ENCODE measurements at places on chromosomes 12 and 14.

DNA sequence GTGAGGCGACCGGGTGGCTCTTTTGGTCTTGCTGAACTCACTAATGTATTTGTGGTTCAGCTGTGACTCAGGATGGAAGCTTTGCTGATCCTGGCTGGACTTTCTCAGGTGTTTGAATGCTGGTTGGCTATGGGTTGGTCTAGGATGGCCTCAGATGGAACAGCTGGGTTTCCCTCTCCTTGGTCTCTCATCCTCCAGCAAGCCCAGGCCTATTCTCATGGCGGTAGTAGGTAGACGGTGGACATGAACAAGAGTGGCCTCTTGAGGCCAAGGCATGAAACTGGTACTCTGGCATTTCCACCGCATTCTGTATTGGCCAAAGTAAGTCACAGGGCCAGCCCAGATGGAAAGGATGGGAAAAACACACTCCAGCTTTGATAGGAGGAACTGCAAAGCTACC lies 11.8 kb upstream of the POLR3B start:
- DNase-seq, result no peak

DNA sequence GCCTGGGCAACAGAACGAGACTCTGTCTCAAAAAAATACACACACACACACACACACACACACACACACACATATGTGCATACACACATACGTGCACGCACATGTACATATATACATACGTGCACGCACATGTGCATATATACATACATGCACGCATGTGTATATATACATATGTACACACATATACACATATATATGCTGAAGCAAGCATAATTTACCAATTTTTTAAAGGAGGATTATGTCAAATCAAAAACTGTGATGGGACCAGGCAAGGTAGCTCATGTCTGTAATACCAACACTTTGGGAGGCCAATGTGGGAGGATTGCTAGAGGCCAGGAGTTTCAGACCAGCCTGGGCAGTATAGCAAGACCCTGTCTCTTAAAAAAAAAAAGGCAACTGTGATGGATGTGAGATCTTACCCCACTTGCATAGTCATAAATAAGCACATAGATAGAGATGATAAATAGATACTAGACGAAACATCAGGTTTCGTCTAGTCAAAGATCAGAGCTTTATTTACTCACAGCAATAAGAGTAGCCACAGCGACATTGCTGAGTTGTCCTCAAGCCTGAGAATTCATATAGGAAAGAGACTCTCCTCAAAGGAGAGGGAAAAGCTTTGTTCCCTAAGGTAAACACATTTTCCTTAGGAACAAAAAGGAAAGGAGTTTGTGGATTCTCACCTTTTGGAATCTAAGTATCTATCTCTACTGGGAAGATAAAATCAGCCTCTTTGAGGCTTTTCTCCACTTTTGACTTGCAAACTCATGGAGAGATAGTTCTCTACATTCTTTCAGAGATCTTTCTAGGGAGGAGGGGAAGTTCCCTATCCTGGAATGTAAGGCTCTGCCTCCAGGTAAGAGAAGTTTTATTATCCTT lies 74.7 kb upstream of the AMN1 start:
- no peak for DNase-seq

DNA sequence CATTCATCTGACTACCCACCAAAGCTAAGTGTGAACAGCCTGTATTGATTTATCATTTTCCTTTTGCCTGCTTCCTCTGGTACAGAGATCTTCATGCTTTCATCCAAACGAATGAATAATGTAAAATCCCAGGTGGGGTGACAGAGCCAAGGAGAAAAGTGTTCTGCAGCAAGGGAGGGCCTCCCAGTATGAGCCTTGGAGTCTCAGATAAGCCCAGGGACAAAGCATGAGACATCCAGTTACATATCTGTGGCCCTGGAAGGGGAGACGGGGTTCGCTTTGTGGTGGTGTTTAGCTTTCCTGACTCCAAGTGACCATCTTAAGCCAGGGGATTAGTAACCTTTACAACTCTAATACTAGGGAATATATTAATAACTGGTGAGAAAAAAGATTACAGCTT lies 177.1 kb downstream of the ETV6 start:
- DNase-seq, result no peak

- DNase-seq, result no peak
Measured at GRCh38 chr14:100350986-100351385, 27.8 kb downstream of the SLC25A47 start.

GRCh38 chr12:70847871-70848270 lies 72.7 kb downstream of the PTPRR start:
- no peak for DNase-seq

- no peak for DNase-seq
Measured at GRCh38 chr14:100601914-100602313, 14.7 kb upstream of the BEGAIN start.

DNA sequence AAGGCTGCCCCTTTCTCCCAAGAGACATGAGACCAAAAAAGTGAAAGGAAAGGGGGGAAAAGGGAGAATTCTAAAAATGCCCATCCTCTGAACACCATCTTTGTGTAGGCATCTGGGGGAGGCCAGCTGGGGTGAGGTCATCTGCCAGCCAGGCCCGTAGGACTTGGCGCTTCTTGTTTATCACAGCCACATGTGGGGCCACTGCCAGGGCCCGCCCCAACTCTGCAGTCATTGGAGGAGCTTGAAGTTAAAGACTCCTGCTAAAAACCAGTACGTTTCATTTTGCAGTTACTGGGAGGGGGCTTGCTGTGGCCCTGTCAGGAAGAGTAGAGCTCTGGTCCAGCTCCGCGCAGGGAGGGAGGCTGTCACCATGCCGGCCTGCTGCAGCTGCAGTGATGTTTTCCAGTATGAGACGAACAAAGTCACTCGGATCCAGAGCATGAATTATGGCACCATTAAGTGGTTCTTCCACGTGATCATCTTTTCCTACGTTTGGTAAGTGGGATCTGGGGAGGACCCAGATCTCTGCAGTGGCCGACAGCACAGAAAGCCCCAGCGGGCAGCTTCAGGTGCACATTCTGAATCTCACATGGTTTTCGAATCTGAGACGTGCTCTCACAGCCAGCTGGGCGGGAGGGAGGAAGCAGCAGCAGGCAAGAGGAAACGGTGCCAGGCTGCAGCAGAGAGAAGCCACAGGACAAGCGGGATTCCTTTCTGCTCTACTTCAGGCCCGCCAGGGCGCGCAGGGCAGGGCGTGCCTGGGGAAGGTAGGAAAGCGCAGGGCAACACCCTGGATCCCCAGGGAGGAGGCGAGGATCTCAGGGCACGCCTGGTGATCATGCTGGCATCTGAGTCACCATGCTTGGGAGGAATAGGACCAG lies at the start of gene P2RX7:
TSS of gene P2RX7 (plus strand) at position 276 of the 881 bp plus-strand sequence. CDS start at position 371, 95 bp downstream.
- peak; percentile 6 for DNase-seq

GRCh38 chr14:64217308-64217707 lies 76.9 kb downstream of the ESR2 start:
- DNase-seq, result no peak

GRCh38 chr12:122835750-122836026 lies 431 bp downstream of the HIP1R start:
- no peak for DNase-seq

All from activated naive CD4-positive, alpha-beta T cell (primary cell).